CMK (cell line): ENCODE measurements at places on chromosomes 6 and 20.

GRCh38 chr20:50029697-50030461 lies 47.1 kb downstream of the SNAI1 start:
- DNase-seq: no peak

GRCh38 chr20:63025534-63026331 lies 19.0 kb upstream of the BHLHE23 start:
- DNase-seq: no peak

DNA sequence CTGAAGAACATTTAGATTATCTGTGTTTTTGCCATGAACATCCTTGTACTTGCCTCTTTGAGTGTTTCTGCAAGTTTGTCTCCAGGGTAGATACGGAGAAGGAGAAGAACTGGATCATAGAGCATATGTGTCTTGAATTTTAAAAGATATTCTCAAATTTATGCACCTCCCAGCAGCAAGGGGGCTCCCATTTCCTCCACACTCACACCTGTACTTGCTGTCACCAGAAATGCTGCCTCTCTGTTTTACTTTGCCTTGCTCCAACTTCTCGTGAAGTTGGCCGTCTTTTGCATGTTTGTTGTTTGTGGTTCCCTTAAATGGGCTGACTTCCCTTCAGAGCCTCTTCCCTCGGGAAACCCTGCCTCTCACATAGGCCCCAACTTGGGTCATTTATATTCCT lies 171.0 kb downstream of the TFAP2C start:
- DNase-seq: no peak

DNA sequence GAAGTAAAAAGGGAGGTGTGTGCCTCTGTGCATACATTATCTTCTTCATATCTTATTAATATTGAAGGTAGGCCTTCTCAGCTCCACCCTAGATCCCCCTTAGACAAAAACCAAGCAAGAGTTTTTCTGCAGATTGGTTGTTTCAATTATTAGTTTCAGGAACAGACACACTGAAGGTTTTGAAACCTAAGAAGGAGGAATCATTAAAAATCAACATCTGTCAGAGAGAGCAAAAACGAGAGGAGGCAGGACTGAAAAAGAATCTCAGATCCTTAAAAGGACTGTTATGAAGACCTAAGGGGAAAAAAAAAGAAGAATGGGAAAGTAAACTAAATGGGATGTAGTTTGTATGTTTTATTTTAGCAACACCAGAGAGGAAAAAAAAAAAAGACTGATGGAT lies 560.8 kb upstream of the JAG1 start:
- no peak for DNase-seq

GRCh38 chr6:80376411-80376810 lies 269.9 kb downstream of the BCKDHB start:
- DNase-seq: no peak

DNA sequence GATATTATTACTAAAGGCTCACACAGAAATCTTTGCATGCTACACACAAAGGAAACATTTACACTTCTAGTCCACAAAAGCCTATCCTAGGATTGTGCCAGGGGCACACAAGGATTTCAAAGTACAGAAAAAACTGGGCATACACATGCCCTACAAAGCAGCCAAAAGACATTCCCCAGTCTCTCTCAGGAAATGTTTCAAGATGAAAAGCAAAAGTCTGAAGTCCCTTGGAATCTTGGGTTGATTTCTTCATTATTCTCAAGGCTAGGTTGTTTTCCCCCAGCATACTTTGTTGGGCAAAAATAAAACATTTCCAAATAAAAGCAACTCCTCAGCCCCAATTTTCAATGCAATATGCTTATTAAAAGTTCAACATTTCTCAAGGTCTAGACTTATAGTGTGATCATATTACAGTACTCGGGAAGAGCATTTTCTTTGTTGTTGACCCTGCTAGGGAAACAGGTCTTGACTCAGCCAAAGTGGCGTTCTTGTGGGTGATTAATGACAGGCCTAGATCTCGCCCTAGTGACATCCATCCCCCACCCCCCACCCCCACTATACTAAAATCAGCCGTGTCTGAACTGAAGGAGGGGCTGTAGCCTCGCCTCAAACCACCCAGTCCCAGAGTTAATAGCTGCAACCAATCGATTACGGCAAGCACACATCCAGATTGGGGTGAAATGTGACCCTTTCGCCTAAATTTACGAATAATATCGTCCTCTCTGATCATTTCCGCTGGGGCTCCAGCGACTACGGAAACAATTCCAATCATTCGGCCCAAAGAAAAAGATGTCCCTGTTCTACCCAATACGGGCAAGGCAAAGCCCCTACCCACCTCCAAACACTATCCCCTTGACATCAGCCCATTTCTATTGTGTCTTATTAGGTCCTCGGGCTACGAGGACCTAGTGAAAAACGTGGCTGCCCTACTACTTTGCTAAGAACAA lies 1.4 kb downstream of the AKIRIN2 start:
- DNase-seq: peak; percentile 54

GRCh38 chr6:151763303-151763702 lies 44.2 kb upstream of the ESR1 start:
- no peak for DNase-seq

- no peak for DNase-seq
These were observed 33.6 kb downstream of the CDK19 start for GRCh38 chr6:110781522-110782214.

- no peak for DNase-seq
These were observed 613.2 kb upstream of the FLRT3 start for GRCh38 chr20:14950633-14951032.

DNA sequence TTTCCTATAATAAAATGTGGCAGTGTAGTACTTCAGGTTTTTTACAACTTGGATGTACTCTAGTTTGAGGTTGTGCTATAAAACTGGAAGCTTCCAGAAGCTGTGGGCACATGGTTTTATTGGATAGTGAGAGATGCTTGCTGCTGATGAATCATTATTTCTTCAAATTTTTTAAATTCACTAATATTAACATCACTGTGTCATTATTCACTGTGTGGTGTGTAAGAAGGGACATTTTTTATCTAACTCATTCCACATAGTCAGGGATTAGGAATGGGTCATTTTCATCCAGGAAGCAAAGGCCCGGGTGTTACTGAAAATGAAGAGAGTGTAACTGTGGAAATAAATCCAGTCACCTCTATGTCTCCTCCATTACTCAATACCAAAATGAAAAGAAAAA lies 421.0 kb downstream of the TENT5A start:
- DNase-seq: no peak

DNA sequence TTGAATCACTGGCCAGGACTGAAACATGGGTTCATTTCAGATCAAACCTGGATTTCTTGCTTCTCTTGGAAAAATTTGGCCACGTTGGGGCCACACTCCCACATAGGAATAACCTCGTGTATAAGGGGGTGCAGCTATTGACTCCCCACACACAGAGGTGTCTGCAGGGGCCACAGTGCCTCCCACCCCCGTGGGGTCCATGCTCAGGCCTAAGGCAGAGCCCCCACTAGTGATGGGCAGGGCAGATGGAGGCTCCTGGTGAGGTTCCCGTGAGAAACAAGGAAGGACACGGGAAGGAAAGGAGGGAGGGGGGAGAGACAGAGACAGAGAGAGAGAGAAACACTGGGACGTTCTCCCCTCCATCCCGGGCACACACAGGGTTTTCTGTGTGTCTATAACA lies 230.5 kb downstream of the ERMARD start:
- DNase-seq: no peak

DNA sequence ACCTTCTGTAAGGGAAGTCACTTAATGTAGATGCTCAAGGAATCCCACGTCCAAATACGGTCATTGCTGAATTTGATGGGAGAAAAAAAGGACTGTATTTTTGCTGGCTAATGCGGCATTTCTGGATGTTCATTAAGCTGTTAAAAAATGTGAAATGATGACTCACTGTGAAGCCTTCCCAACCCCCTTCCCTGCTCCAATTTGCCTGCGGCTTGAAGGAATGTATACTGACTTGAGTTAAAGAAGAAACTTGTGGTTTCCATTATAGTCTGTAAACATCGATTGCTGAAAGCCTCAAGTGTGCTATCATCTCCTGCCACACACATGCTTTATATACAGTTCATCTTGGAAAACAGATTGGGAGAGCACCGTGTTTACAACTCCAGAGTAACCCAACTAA lies 249.1 kb upstream of the JAG1 start:
- DNase-seq: no peak

- no peak for DNase-seq
These were observed 82.2 kb downstream of the ANKRD60 start for GRCh38 chr20:58146081-58146745.

- no peak for DNase-seq
These were observed 181.9 kb downstream of the GMPR start for GRCh38 chr6:16420337-16420714.

DNA sequence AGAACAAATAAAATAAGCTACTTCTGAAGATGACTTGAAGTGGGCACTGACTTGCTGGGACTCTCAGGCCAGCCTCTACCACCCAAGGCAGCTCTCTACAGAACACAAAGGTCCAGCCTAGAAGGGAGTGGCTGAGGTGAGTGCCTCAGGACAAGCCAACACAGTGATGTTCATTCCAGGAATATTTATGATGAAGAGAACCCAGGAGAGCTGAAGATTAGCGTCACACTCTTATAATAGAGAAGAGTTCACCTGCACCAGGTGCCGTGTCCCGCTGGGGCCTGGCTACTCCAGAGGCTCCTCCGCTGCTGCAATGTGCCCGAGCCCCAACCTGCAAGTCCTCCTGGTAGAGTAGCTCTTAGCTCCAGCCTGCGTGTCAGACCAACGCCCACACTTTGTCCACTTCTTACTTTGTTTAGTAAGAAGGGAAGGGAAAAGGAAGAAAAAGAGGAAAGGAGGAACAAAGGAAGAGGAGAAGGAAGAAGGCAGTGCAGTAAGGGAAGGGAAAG lies 182.4 kb upstream of the QKI start:
- no peak for DNase-seq

GRCh38 chr6:7204726-7205125 lies 97.0 kb downstream of the RREB1 start:
- DNase-seq: no peak

GRCh38 chr6:132131758-132132157 lies 180.6 kb upstream of the CCN2 start:
- DNase-seq: no peak

DNA sequence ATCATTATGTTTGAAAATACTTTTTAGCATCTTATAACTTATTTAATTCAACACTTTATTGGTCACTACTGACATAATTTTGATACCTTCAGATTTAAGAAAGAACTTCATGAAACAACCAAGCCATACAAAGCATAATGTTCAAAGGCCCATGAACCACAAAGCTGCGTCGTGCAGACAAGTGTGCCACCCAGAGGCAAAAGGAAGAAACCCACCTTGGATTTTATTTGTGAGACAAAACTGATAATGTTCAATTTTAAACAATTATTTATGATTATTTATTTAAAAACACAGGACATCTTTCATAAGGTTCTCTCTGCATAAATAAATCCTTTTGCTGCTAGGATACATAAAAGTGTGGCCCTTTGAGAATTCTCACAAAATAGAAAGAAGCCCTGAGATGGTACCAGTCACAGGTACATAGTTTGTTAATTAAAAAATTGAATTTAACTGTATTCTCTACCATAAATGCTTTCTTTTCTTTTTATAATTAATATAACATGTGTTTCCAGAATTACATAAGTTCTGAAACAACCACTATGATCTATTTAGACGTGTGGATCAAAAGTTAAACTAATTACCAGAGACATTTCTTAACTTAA lies 143.7 kb downstream of the RALGAPA2 start:
- peak; percentile 5 for DNase-seq

GRCh38 chr20:20528861-20529260 lies 161.0 kb downstream of the INSM1 start:
- no peak for DNase-seq

- no peak for DNase-seq
These were observed 18.6 kb downstream of the ZNFX1 start for GRCh38 chr20:49259284-49259683.

DNA sequence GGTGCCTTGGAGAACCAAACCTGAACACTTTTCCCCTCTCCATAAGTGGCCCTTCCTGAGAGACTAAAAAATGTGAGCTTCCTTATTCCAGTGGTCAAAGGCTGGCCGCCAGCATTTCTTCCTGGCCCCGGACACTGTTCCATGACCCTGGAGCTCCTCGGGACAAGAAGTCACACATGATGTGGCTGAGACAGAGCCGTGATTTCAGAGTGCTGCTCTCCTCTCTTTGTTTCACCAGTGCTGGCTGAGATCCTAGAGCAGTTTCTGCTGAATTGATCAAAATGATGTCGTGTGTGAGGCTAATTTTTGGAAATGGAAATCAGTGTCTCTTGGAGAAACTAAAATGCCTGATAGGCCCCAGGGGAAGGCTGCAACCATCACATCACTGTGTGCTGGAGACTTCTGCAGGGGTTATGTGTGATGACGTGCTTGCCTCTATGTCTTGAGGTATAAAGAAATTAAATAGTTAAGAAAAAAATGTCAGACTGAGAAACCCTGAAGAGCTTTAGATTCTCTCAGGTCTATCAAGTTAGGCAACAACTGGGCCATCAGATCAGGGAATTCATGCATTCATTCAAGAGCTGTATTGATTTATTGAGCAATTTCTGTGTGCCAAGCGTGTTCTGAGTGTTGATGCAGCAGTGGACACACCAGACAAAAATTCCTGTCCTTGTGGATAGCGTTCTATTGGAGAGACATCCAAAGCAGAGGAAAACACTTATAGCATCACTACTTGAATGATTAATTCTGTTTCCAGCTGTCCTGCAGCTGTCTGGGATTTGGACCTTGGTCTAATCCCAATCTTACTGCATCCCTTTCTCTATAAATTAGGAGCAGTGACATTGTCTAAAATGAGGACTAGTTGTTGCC lies 72.7 kb upstream of the CCN6 start:
- no peak for DNase-seq

- DNase-seq: peak; percentile 79
These were observed 2.1 kb upstream of the ERGIC3 start for GRCh38 chr20:35539756-35540212.

- DNase-seq: no peak
These were observed 267.2 kb downstream of the ADGRG6 start for GRCh38 chr6:142568857-142569597.

- no peak for DNase-seq
These were observed 6.7 kb downstream of the TGIF2 start for GRCh38 chr20:36579996-36580545.

- no peak for DNase-seq
These were observed 43.7 kb upstream of the DST start for GRCh38 chr6:56686429-56686828.

- no peak for DNase-seq
These were observed 125.4 kb downstream of the RNASET2 start for GRCh38 chr6:166830891-166831363.

DNA sequence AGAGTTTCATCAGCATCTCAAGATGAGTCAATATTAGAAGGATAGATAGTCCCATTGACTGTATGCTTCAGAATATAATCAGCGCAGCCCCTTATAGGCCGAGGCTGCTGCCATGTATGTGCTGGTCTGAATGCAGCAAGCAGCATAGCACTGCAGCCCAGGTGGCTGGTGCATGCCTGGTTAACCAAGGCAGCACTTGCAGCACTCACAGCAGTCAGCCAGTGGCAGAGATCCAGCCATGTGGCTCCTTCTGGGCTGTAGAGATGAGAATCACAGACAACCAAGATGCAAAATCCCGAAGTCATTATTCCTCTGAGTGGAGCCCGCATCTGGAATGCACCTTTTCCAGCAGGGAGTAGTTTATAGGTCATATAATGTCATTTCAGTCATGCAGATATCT lies 251.9 kb downstream of the UST start:
- DNase-seq: no peak
